ENCODE measurements at places on chromosomes 2 and 18.

- DNase-seq = no peak
Observed at GRCh38 chr2:34627003-34627402, 1027.9 kb upstream of the FAM98A start.

DNA sequence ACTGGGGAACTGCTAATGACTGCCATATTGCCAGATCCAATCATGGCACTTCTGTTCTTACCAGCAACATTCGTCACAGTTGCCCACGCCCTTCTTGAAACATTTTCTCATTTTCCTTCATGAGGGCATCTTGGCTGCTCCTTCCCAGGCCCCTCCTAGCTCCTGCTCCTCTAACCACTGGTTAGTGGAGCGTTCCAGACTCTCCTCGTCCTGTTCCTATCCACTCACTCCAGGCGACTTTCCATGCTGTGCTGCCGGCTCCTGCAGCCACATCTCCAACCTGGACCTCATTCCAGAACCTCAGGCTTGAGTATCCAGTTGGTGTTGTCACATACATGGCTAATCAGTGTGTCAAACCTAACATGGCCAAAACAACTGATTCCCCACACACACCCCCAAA lies 1.3 kb upstream of the ADI1 start:
- DNase-seq = no peak

GRCh38 chr2:56118474-56118873 lies 65.3 kb upstream of the CCDC85A start:
- no peak for DNase-seq

- DNase-seq = peak; percentile 73
Observed at GRCh38 chr18:44586782-44587524, 93.7 kb upstream of the SETBP1 start.

- DNase-seq = no peak
Observed at GRCh38 chr2:190526105-190526750, 8.3 kb downstream of the NEMP2 start.

DNA sequence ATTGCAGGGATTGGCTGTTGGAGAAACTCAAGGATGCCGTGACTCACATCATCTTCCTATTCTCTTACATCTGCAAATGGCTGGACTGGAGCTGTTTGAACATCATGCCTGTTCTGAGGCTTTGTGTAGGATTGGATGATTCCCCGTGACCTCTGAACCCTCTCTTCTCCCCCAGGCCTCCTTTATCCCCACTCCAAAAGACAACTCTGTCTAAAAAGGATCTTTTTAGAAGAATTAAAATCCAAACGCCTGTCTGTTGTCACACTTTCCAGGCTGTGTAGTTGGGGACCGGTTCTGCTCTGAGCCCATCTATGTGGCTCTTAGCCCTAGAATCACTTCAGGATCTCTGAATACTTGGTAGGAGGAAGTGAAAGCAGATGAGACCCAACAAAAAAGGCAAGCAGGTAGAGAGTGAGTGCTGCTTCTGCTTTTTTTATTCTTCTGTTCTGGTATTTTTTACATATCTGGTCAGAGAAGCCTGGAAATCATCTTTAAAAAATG lies 565 bp downstream of the SP140 start:
- DNase-seq = no peak

GRCh38 chr2:135786823-135787222 lies 45.2 kb downstream of the UBXN4 start:
- DNase-seq = no peak

DNA sequence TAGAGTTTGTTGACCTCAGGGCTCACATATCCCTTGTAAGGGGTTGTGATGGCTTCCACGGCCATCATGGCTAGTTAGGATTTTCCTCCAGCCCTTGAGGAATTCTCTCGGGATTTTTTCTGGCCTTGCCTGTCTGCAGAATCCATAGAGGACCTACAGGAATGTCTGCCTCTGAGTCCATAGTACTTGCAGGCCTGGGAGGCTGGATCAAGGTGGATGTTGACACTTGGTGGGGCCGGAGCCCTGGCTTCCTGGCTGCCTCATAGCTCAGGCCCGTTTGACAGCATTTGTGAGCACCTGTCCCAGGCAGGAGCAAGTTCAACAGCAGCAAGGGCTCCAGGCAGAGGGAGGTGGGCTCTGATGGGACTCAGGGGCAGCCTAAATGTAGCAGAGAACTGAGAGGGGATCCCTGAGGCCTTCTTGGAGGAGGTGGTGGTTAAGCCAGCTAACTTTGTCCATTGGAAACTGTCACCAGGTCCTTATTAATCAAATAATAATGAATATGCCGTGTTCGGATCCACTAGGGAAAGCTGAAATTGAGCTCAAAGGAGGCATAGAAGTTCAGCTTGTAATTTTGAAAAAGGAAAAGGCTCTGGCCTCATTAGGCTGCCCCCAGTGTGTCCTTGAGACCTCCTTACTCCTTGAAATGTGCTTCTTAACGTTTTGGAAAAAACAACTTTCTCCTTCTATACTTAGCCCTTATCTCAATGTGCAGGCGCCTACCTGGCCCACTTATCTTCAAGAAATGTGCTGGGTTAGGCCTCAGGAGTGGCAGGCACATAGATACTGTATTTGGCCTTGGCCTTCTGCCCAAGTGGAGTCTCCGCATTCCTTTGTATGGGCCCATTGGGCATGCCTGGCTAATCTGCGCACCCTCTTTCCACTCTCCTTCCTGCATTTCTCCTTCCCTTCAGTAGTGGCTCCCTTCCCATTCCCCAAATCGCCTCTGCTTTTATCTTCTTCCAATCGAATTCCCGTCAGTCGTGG lies 66.9 kb downstream of the HPCAL1 start:
- no peak for DNase-seq

- no peak for DNase-seq
Observed at GRCh38 chr2:203940039-203940438, 3.5 kb downstream of the ICOS start.

DNA sequence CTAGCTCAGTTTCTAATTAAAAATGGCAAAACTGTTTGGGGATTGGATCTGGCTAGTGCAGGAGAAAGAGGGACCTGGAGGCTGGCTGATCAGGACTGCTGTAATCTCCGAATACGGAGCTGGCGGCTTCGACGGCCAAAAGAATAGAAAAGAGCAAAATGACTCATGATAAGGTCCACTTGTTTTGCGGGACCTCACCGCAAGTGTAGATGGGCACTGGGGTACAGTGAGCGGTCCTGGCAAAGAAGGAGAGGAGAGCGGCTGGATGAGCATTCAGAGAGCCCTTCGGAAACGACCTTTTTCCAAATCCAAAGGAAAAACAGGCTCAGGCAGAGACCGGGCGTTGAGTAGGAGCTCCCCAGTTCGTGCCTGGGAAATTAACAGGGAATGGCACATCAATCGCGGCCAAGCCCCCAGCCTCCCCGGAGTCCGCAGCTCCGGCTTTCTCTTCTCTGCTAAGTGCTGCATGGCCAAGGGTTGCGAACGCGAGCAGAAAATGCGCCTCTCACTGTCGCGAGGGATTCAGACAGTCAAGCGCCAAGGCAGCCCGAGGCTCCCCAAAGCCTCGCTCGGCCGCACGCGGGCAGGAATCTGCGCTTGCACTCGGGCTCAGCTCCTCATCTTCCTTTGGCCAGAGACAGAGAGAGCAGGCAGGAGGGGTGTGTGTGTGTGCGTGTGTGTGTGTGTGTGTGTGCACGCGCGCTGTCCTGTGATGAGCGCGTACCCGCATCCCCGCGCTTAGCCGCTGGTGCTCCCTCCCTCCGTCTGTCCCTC lies 1.8 kb downstream of the DCC start:
- peak; percentile 42 for DNase-seq

- DNase-seq = no peak
Observed at GRCh38 chr2:43305012-43305411, 78.6 kb upstream of the ZFP36L2 start.

- DNase-seq = peak; percentile 1
Observed at GRCh38 chr2:176536439-176537133, 267.3 kb downstream of the MTX2 start.

GRCh38 chr18:35245719-35246317 lies 5.0 kb downstream of the ZNF397 start:
- DNase-seq = no peak

DNA sequence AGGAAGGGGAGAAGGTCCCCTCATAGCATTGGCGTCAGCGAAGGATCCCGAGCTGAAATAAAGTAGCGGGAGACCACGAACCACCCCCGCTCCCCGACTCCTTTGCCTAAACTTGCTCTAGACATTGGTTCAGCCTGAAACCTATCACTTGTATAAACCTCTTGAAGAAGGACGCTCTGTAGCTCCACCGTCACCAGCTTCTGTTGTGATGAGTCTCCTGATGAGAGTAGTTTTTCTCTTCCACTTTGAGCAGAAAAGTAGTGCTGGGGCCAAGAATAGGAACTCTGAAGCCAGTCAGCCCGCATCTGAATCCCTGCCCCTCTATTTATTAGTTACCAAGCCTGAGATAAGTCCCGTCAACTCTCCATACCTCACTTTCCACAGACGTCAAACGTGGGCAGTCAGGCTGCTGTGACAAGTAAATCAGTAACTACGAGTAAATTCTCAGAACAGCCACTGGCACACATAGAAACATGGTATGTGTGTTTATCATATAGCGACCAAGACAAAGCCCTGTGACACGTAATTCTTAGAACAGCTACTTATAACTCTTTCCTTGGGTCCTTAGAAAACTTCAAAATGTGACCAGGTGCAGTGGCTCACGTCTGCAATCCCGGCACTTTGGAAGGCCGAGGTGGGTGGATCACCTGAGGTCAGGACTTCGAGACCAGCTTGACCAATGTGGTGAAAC lies 61.7 kb downstream of the CD226 start:
- DNase-seq = no peak

DNA sequence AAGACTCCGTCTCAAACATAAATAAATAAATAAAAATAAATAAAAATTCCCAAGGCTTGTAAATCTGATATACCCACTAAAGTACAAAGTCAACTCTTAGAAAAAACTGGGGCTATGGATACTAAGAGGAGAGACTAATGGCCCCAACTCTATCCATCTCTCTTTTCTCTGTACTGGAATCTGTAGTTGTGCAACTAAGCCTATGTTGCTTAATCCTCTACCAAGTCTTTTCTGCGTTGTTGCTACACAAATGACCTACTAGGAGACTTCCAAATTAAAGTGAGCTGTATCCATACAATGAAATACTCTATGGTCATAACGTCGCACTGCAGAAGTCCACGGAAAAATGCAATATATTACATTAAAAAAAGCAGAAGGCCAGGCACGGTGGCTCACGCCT lies 8.1 kb downstream of the MRPS5 start:
- no peak for DNase-seq

DNA sequence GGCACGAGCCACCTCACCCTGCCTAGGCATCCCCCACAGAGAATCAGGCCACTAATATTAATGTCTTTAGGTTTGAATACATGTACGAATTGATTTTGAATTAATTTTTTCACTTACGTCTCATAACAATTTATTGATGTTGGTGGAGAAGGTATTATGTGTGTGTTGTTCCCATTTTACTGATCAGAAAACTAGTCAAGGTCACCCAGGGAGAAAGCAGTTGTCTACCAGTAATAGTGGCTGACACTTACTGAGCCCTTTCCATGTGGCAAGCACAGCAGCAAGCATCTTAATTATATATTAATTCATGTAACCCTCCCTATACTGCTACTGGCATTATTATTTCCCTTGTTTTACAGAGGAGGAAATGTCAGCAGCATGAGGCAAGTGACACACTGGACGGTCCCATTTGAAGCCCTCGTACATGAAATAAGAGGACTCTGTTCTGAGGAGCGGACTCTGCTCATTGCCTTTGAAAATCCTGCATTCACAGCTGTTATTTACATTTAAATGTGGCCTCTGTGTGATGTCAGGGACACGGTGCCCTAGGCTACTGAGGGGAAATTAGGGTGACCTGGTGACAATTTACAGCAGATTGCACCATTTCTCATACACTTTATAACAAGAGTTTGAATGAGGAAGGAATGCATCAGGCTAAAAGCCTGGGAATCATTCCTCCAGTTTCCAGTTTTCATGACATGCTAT lies 30.9 kb upstream of the KCNE4 start:
- no peak for DNase-seq

DNA sequence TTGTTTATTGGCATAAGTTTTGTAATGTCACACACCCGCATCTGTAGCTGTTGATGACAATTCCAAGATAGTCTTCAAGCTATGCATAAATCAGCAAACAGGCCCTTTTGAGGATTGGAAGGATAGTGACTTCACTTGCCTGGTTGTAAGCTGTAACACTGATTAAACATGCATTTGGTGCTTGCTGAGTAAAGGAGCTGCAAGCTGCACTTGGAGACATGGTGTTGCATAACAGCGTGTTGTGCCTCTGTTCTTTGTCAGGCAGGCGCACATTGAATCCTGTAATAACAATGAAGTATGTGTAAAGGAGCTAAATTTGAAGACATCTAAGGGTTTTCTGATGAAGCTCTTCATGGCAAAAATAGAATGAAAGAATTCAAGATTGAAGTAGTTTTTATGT lies 68.7 kb upstream of the TTC27 start:
- no peak for DNase-seq

DNA sequence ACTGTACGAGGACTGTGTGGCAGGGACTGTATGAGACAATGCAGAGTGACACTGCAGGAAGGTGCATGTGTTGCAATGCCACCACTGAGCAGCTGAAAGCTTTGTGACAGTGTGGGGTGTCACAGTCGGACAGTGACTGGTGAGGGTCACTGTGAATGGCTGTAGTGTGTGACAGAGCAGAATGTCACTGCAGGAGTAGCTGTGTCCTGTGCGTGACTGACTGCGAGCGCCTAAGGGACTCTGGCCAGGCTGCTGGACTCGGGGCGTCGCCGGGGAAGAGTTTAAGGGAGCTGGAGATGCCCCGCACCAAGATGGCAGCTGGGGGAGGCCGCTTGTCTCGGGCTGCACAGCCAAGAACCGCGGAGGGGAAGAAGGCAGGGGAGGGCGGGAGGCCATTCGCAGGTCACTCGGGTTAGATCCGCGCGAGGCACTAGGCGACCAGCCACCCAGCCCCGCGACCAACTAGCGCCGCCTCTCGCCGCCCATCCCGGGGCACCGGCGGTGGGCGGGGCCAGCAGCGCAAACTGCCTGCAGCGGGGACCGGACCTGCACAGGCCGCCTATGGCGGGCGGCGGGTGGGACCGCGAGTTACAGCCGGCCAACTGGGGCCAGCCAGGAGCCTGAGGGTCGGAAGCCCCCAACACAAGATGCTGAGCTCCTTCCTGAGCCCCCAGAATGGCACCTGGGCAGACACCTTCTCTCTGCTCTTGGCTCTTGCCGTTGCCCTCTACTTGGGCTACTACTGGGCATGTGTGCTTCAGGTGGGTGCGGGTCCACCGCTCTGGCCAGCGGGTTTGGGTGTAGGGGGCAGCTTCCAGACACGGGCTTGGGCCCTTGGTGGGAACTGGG lies at the start of gene ABHD1:
Gene ABHD1, plus strand, starts transcription at position 514 of the 849 bp plus-strand sequence. Its CDS starts 134 bp downstream, at position 648.
- DNase-seq = no peak

GRCh38 chr2:179995741-179996515 lies 11.2 kb downstream of the CWC22 start:
- DNase-seq = no peak
